ENCODE measurements at places on chromosomes 11 and 22.

GRCh38 chr22:38419858-38420160 lies 35.2 kb downstream of the KCNJ4 start:
- no peak for DNase-seq

DNA sequence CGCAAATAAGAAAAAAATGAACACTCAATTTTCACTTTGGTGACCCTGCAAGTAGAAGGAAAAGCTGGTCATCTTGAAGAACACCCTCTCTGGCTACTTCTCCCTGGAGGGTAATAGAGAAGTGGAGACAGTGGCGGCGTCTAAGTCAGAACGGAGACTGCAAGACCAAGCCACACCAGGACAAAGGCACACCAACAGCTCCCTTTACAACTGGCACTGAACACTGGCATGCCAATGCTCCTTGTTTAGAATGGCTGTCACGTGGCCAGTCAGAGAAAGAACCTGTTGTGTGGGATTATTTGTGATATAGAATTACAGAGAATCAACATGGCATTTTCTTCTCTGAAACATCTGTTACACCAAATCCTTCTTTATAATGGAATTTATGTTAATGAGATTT lies 61.3 kb upstream of the YPEL1 start:
- no peak for DNase-seq

GRCh38 chr11:46845440-46845739 lies 690 bp downstream of the CKAP5 start:
- no peak for DNase-seq

DNA sequence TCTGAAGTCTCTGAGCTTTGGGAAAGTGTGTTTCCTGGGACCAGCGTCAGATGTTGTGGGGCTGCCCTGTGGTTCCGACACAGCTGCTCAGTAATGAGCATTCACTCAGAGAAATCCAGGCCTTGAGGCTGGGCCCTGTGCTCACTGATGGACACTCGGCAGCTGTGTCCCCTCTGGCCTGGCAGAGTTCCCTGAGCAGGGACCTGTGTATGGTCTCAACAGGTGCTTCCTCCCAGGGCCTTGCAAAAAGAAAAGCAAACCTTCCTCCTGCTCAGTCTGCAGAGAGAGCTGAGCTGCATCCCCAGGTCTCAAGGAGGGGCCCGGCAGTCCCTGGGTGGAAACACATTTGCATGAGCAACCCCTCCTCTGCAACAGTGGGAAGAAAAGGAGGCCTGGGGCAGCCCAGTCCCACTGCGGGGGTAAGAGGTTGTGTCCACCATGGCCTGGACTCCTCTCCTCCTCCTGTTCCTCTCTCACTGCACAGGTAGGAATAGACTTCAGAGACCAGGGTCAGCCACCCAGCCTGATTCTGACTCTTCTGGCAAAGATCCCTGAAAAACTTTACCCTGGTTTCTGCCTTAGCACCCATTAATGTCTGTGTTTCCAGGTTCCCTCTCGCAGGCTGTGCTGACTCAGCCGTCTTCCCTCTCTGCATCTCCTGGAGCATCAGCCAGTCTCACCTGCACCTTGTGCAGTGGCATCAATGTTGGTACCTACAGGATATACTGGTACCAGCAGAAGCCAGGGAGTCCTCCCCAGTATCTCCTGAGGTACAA lies 131.2 kb downstream of the VPREB1 start:
- DNase-seq: no peak

DNA sequence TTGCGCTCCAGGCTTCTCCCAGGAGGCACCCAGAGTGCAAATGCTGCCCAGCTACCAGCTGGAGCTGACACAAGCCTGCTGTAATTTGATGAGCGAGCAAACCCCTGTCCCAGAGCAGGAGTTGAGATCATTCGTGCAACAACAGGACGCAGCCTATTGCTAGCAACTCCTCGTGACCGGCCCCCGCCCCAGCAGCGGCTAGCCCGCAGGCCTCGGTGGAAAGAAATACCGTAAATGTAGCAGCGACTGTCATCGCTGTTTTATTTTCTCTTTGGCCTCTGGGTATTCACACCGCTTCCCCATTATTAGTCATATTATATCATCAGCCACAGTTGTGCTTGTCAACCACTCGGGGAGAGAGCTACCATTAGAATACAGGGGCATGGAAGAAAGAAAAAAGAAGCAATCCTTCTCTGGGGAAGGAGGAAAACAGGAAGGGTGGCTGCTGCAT lies 59.2 kb upstream of the ATXN10 start:
- peak; percentile 42 for DNase-seq

- no peak for DNase-seq
Observed at GRCh38 chr11:65136515-65137096, 2.3 kb upstream of the SYVN1 start.

GRCh38 chr22:44094751-44095302 lies 70.7 kb downstream of the PARVB start:
- DNase-seq: no peak

DNA sequence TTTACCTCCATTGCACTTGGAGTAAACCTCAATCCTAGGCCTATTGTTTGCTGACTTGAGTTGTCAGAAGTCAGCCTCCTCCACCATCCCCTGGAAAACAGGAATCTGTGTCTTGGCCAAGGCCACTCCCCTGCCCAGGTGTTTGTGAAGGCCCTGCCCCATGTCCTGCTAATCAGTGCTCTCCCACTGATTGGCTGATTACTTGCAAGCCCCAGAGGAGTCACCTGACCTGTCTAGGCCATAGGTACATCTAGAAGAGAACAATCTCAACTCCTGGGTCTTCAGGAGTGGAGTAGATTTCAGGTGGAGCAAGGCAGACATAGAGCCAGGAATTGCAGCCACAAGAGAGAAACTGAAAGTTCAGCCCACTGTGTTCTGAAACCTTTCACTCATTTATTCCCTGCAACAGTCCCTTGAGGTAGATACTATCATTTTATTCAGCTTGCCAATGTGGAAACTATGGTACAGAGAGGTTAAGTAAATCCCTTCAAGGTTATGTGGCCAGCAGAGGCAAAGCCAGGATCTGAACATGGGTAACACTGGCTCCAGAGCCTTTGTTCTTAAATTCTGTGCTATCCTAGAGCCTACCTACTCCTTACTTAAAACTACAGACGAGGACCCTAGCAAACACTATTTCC lies 10.4 kb downstream of the OAF start:
- no peak for DNase-seq

- no peak for DNase-seq
Observed at GRCh38 chr11:41201156-41201555, 258.3 kb downstream of the LRRC4C start.

DNA sequence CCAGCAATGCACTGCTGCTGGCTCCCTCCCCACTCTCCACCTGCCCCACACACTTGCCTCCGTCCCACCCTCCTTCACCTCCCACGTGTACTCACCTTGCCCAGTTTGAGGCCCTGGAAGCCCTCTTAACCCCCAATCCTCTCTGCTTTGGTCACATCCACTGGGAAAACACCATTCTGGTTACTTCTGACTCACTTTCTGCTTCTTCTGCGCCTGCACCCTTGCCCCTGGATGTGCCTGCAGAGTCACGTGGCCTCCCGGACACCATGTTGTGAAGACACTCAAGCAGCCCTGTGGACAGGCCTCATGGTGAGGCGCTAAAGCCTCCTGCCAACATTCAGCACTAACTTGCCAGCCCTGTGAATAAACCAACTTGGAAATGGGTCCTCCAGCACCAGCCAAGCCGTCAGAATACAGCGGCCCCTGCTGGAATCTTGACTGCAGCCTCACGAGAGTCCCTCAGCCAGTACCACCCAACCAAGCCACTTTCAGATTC lies 2.6 kb upstream of the NAALADL1 start:
- no peak for DNase-seq

DNA sequence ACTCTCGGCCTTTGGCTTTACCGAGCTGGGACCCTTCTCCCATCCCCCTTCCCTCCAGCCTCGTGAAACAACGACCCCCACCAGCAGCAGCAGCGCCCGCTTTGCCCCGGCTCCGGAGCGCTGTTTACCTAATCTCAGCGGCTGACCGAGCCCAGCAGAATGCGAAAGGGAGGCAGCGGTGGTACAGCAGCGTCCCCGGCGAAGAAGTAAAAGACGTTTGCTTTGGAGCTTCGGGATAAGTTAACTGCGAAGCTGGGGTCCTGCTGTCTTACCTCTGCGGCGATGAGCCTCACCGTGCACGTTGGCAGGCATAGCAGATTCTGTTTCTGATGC lies 2.0 kb upstream of the LARGE1 start:
- no peak for DNase-seq

DNA sequence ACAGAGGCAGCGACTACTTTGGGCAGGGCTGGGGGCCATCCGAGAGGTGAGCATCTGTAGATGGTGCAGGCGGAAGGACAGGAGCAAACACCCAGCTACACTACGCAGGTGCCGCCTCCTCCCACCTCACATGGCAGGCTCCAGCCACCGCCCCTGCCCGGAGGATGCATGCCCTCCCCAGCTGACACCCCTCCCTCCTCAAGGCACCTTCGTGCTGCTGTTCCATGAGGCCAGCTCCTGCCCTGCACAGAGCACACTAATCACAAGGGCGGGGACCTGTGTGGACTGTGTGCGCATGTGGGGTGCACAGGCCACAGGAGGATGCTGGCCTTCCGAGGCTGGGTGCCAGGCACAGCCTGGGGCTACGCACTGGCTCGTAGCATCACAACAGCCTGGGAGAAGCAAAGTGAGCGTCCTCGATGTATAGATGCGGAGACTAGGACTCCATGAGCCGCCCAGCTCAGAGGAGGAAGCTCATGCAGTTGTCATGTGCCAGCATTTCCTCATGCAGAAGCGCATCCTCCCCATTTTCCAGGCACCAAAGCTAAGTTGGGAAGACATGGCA lies 32.8 kb upstream of the HMOX1 start:
- no peak for DNase-seq

DNA sequence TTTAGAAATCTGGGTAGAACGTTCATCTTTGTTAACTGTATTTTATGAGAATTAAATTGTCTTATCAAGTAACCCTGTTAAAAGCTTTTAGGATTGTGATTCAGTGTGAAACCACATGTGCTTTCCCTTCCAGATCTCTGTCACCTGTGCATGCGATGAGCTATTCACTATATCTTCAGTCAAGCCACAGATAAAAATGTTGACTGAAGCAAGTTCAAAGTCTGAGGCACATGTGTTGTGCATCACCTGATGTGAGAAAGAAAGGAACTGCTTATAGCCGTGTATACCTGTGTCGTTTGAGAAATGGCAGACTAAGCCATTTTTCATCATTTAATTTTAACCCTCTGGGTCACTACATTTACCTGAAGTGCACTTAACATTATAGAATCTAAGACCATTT lies 1088.9 kb upstream of the TENM4 start:
- no peak for DNase-seq

DNA sequence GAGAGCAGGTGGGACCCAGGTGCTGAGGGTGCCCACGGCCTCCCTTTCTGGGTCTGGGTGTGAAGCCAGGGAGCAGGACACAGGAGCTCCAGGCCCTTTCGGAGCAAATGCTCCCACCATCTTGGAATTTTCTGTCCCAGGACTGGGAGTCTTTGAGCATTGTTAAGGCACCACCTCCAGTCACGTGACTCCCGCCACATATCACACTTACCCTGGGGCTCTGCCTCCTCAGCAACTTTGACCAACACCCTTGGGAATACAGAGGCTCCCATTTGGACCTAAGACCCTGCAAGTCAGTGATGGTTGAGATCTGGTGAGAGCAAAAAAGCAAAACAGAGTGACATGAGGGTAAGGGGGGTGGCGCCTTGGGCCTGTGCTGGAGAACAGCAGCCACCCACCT lies 35.6 kb downstream of the GNAZ start:
- no peak for DNase-seq
